ENCODE measurements at places on chromosomes 12 and 14.

DNA sequence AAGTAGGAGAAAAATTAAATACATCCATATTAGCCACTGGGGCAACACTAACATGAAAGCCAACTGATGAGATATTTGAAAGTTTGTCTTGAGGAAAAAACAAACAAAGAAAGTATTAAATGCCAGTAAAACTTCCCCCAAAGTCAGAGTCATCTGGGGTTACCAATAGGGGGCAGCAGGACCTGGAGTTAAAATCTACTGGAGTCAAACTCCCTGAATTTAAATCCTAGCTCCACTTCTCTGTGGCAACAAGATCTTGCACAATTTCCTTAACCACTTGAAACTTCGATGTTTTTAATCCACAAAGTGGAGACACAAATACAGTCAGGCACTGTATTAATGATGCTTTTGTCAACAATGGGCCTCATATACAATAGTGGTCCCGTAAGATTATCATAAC lies 14.4 kb downstream of the PLEKHG7 start:
- DNase-seq: no peak

DNA sequence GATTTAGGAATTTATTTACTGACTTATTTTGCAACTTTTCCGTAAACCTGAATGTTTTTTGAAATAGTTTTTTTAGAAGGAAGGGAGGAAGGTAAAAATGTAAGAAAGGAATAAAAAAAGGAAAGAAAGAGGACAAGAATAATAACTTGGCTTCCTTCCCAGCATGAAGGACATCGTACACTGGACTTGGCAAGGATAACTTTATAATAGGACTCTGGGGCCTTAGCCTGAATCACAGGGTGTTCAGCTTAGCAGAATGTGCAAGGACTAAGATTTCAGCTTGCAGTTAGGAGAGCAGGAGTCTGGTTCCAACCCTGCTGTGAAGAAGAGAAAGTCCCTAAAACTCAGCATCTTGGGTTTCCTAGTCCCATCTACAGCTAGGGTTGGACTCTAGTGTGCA lies 1053.3 kb downstream of the VRK1 start:
- DNase-seq: no peak

DNA sequence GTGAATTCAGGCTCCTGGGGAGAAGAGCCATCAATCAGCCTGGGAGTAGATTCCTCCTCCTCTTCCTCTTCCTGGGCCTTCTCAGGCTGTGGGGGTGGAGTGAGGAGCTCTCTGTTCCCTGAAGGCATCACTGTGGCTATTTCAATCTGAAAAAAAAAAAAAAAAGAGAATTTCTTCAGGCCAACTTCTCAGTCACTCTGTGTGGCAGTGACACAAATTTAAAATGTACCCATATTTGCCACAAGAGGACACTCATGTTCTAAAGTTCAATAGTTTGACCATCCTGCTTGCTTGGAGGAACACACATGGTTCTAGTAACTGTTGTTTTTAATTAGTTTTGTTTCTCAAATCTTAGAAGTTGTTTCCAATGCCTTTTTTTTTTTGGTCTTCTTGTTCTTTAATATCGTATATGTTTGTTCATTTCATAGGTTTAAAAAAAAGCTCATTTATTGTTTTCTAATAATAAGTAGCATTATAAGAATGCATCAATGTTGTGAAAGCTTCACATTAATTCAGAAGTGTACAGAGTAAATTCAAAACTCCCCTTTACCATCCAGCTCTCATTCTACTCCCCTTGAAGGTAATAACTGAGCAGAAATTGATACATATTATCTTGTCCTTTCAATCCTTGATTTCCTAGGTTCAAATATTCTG lies 23.3 kb upstream of the CCER1 start:
- DNase-seq: no peak

- no peak for DNase-seq
These were observed 54.5 kb upstream of the IGF1 start for GRCh38 chr12:102534899-102535298.

GRCh38 chr12:103672401-103673119 lies 85.5 kb downstream of the STAB2 start:
- no peak for DNase-seq

DNA sequence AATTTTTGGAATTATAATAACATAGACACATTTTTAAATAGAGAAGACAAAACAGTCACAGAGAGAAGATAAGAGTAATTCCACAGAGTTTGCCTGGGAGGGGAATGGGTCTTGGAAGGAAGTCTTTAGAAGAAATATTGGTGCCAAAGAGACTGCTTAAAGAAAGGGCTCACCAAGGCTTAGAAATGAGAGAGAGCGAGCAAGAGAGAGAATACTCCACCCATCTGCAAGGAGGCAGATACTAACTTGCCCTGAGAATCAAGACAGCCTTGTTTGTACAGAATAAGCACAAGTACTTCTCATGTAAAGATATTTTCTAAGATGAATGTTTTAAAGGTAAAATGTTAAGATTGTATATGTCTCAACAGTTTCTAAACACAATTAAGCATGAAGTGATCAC lies 165.5 kb downstream of the SLC38A4 start:
- no peak for DNase-seq

- no peak for DNase-seq
These were observed 129.1 kb downstream of the SYT10 start for GRCh38 chr12:33310471-33310870.

Measured in stimulated activated CD4-positive, alpha-beta T cell treated with anti-CD3 and anti-CD28 coated beads, Interleukin-15, amount 100 ng/mL, for 1 hour (primary cell).